ENCODE measurements at places on chromosomes 3 and 15.

DNA sequence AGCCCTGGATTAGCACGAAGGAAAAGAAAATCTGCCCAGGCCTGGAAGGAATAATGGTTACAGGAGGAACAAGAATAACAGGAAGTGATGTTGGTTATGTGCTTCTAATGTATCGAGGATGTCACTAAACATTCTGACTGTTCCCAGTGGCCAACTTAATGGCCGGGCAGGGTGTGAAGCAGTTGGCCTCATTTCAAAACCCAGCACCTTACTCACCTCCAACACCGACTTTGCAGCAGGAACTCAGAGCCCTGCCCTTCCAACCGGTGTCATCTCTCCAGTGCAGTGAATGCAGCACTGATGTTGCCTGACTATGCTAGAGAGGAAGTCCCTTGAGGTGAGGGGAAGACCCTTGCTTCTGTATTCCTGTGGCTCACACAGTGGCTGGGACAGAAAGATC is 162.4 kb upstream of the LRTM1 start:
- no peak for DNase-seq

GRCh38 chr15:95653361-95653805 is 677.1 kb upstream of the NR2F2 start:
- DNase-seq, result no peak

GRCh38 chr3:71225951-71226564 is 357.5 kb downstream of the FOXP1 start:
- DNase-seq, result no peak

DNA sequence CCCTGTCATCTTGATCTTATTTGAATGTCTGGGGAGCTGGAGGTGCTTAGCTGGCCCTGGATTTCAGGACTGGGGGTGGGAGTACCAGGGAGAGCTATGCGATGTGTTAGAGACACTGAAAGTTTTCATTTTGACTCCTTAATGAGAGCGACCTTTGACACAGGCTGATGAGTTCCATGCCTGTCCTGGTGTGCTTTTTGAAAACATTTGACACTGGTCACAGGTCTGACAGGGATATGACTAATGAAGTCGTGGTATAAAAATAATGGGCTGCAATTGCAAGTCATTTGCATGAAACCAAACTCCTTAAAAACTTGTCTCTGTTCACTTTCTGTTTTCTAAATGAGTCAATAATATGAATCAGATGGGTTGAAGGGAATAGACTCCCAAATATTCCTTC is 81.9 kb downstream of the MECOM start:
- no peak for DNase-seq

- DNase-seq, result no peak
Measured at GRCh38 chr3:30347679-30348216, 258.7 kb upstream of the TGFBR2 start.

All from smooth muscle cell of the brain vasculature (primary cell).